CD4-positive, CD25-positive, alpha-beta regulatory T cell (primary cell): ENCODE measurements at places on chromosomes 12 and 14. TPM values are rescaled to one million over a fixed set of nuclear protein-coding genes. Genes with fewer than 3 reads are reported as not detected.

Gene TAS2R7
- total RNA-seq, result not detected

DNA sequence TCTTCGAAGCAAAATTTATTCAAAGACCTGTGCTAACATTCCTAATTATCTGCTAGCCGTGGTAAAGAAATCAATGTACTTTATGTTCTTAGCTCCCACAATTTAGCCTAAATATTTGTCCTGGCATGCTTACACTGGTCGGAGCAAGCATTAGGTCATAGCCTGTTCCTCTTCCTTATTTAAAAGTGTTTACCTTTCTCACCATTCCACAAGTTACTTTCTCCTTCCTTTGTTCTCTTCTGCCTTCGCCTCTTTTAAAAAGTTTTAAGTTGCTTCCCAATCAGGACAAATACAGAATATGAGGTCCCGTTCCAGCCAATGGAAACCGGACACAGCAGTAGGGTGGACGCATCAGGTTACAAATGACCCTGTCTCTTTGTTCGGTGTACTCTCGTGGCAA lies 11.6 kb downstream of the CDK2AP1 start:
- H3K27me3 ChIP-seq, result no peaks in the 10 kb centered on the region
- no peaks in the 10 kb centered on the region for H3K4me1 ChIP-seq
- no peak for DNase-seq
- H3K4me3 ChIP-seq, result no peak overlapping the region
- H3K27ac ChIP-seq, result no peak overlapping the region

Gene OR4K1
- total RNA-seq, result not detected

GRCh38 chr14:65377576-65377975 lies 35.0 kb upstream of the FUT8 start:
- no peaks in the 10 kb centered on the region for H3K27me3 ChIP-seq
- DNase-seq, result no peak
- no peak overlapping the region for H3K27ac ChIP-seq
- no peaks in the 10 kb centered on the region for H3K36me3 ChIP-seq
- no peak overlapping the region for H3K4me3 ChIP-seq

DNA sequence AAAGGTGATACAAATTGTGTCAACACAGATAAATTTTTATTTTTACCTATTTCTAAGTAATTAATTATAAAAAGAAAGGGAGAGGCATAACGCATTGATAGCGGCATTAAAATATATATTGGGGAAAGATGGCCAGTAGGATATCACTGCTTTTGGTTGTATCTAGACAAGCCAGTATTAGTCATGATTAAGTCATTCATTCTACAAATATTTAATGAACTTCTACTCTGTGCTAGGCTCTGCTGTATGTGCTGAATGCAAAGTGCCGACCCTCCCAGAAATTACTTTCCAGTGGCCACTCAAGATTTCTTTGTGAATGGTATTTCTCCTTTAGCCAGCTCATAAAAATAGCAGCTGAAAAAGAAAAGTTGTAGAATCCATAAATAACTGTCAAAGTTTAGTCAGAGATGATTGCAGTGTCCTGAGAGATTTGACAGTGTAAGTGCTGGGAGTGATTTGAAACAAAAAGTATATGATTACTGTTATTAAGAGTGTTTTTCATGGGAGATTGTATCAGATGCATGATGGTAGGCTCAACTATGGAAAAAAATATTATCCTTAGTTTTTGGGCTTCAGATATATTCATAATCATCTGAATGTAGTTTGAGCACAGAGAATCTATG lies 133.2 kb downstream of the MGAT4C start:
- no peaks in the 10 kb centered on the region for H3K27me3 ChIP-seq
- no peak for DNase-seq
- H3K36me3 ChIP-seq, result no peaks in the 10 kb centered on the region
- no peak overlapping the region for H3K4me3 ChIP-seq

Gene GNB3
- total RNA-seq, result not detected

DNA sequence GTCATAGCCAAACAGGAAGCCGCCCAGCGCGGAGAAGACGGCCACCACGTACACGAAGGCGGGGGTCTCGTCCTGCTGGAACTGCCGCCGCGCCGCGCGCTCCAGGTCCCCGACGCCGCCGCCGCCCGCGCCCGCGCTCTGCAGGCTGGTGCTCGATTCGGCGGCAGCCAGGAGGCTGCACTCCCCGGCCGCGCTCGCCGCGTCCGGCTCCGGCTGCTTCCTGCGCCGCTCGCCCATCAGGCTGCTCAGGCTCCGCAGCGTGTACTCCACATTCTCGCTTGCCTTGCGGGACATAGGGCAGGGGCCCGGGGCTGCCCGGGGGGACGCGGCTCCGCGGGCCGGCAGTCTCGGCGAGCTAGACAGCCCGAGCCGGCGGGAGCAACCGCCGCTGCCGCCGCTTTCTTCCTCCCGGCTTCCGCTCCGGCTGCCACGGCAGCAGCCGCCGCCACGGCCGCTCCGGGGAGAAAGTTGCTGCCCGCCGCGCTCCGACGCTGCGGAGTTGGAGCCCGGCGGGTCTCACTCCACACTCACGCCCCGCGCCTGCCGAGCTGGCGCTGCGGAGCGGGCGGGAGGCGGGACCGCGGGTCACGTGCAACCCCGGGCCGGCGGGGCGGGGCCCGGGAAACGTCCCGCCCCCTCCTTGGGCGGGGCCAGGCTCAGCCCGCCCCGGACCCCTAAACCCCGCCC lies at the start of gene SLC2A13:
Gene SLC2A13 (minus strand): TSS at position 567 of the 687 bp plus-strand sequence. CDS start 273 bp downstream, at position 294.
- peak; percentile 75 for DNase-seq
- peak within 1 kb of the TSS; percentile 95 for H3K4me3 ChIP-seq
- H3K36me3 ChIP-seq, result no peaks in the 10 kb centered on the region
- peak within 1 kb of the TSS; percentile 55 for H3K27ac ChIP-seq

DNA sequence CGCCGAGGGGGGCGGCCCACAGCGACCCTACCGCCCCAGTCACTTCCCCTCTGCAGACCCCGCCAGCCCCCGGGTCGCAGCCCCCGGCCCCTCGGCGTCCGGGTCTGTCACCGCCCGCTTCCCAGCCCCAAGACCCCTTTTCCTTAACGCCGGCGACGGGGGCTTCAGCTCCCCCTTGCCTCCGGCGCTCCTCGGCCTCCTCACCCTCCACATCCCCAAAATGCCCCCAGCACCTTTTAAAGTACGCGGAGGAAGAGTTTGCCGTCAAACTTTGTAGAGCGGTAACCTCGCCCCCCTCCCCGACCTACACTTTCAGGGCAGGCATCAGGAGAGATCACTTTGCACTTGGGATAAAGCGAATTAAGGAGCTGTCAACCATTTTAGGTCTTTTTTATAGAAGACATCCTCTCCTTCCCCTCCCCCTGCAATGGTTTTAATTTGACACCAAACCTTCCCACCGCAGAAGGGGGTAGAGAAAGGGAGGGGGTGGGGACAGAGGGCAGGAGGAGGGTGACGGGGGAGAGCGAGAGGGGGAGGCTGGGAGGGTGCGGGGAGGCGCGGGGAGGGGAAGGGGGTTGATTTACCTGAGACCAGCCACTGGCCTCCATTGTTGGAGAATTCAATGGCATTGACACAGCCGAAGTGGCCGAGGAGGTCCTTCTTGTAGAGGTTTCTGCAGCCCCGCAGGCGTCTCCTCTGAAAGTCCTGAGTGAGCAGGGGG lies 578 bp downstream of the DCAF5 start:
- no peaks in the 10 kb centered on the region for H3K27me3 ChIP-seq
- peak overlapping the region; percentile 84 for H3K4me3 ChIP-seq
- H3K27ac ChIP-seq, result peak overlapping the region; percentile 72
- peaks cover 10% of the 10 kb centered on the region for H3K36me3 ChIP-seq
- H3K4me1 ChIP-seq, result peaks cover 27% of the 10 kb centered on the region
- peak; percentile 64 for DNase-seq

DNA sequence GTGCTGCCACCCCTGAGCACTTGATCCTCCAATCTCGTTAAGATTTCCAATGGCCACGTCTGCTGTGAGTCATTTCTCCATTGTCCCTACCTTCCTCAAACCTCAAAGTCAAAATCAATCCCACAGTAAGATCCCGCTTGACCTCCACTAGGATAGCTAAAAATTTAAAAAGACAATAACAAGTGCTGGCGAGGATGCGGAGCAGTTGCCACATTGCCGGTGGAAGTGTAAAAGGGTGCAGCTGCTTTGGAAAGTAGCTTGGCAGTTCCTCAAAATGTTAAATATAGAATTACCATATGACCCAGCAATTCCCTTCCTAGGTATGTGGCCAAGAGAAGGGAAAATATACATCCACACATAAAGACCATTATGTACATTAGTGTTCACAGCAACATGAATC lies 9.5 kb upstream of the BCL7A start:
- H3K4me3 ChIP-seq, result no peak overlapping the region
- DNase-seq, result no peak
- H3K36me3 ChIP-seq, result no peaks in the 10 kb centered on the region
- H3K27ac ChIP-seq, result no peak overlapping the region

Gene TMEM30B
- total RNA-seq, result 2.1 TPM

GRCh38 chr12:102848832-102849231 lies 68.2 kb downstream of the PAH start:
- peaks cover 1% of the 10 kb centered on the region for H3K27me3 ChIP-seq
- H3K4me1 ChIP-seq, result no peaks in the 10 kb centered on the region
- DNase-seq, result no peak
- H3K36me3 ChIP-seq, result no peaks in the 10 kb centered on the region
- H3K4me3 ChIP-seq, result no peak overlapping the region

DNA sequence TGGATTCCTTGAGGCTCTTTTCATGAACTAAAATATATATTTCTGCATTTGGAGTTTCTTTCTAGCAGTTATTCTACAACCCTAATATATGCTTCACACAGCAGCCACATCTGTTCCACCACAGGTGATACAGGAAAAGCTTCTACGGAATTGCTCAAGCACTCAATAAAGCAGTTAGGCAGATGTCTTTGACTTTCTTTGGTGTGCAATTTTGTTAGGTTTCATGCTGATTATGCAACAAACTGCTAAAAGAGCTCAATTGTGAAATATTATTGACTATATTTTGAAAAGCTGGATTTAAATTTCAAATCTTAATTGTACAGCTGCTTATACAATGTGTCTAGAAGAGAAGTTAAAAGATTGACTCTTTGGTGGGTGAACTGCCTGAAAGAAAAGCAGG lies 1055.6 kb upstream of the FBXO33 start:
- H3K27ac ChIP-seq, result no peak overlapping the region
- H3K4me3 ChIP-seq, result no peak overlapping the region
- H3K4me1 ChIP-seq, result no peaks in the 10 kb centered on the region
- no peak for DNase-seq
- H3K27me3 ChIP-seq, result no peaks in the 10 kb centered on the region

Gene REM2
- total RNA-seq, result 11.1 TPM
